ENCODE measurements at places on chromosomes 5 and 9. TPM values are rescaled to one million over a fixed set of nuclear protein-coding genes. Genes with fewer than 3 reads are reported as not detected.

GRCh38 chr5:173781432-173781815, 106.7 kb upstream of the CPEB4 start:
- no peak for DNase-seq

GRCh38 chr9:115099901-115100300, 18.1 kb downstream of the TNC start:
- peak; percentile 26 for DNase-seq

- DNase-seq: no peak
These were observed 160.8 kb downstream of the MCTP1 start for GRCh38 chr5:95124101-95124500.

GRCh38 chr9:35859990-35860339, 10.2 kb downstream of the OR13J1 start:
- peak; percentile 32 for DNase-seq

DNA sequence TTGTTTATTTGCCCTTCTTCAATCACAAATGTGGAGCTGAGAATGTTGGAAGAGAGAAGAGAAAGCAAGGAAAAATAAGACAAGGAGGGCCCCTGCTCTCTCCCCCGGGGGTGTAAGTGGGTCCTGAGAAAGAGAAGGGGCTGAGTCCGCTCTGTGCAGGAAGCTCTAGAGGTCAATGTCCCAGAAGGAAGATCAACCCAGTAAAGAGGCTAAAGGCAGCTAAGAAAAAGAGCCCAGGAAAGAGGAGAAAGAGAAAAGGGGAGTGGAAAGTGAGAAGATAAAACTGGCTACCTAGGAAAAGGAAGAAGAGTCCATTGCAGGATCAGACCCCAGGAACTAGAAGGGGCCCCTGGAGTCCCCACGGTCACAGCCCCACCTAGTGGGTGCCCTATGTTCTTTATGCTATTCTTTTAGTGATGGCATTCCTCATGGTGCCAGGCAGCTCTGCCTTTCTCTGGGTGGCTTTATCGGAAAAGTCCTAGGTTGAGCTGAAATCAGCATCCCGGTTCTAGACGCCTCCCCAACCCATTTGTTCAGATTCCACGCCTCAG, 583.4 kb downstream of the ACTL7B start:
- DNase-seq: peak; percentile 77

DNA sequence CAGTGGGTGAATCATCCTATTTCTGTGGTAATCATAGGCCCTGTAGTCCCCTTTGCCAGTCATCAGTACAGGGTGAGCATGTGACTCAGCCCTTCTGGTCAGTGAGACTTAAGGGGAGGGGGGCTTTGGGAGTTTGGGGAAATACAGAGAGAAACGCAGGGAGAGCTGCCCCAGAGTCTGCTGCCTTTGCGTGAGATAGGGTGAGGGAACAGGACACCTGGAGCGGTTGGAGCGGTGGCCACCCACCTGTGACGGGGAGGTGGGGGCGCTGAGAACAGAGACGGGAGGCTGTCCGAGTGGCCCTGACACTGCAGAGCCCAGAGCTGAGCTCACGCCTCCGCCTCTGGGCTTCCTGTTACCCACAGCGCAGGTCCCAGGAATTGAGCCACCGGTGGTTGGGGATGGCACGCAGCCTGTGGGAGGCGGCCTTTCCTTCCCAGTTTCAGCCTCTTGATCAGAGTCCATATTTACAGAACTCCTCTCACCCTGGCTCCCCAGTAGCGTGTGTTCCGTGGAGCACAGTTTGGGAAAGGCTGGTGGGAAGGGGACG, 92.0 kb upstream of the ERCC6L2 start:
- DNase-seq: no peak

DNA sequence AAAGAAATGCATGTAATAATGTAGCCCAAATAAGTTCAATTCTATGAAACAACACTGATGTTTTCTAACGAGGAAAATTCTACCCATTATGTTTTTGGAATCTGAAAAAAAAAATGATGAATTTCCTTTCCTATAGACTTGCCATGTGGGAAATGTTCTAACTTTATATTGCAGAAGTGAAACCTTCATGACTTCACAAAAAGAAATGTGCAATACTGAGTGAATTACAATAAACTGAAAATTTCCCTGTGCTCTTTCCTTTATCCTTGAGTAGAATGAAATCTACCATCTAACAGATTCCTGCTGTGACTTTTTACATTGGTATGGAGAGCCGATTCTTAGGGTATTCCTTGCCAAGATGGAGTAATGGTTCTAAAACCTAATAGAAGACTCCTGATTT, 1622.5 kb downstream of the MAT2B start:
- no peak for DNase-seq

DNA sequence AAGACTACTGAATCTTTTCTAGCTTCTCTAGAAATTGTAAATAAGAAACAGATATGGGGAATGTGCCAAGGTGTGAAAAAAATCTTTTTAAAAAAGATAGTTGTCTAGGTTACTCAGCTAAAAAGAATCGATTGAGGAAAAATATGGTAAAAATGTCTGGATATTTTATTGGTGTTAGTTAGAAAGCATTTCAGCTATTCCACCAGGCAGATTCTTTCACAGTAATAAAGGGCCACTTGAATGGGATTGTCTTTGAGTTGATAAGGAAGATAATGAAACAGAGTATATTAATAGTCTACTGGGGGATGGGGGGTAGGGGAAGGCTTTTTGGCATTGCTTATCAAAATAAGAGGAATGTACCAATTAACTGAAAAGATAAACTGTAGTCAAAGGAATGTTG, 51.9 kb downstream of the SLIT3 start:
- no peak for DNase-seq

GRCh38 chr9:125271081-125271480, 9.5 kb downstream of the GAPVD1 start:
- no peak for DNase-seq

DNA sequence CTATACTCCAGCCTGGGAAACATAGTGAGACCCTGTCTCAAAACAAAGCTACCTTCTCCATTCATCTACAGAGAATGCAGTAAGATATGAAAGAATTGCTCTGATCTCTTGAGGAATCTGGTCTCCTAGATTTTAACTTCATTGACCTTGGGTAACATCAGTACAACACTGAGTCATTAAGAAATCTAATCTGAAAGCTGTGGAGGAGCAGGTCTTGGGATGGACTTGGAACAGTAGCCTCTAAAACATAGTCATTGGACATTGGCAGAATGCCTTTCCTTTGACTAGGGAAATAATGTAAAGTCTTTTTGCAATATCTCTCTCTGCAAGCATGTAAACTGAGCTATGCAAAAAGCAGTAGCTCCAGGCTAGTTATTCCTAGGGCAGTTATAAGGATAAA, 58.1 kb downstream of the KCNN2 start:
- no peak for DNase-seq

DNA sequence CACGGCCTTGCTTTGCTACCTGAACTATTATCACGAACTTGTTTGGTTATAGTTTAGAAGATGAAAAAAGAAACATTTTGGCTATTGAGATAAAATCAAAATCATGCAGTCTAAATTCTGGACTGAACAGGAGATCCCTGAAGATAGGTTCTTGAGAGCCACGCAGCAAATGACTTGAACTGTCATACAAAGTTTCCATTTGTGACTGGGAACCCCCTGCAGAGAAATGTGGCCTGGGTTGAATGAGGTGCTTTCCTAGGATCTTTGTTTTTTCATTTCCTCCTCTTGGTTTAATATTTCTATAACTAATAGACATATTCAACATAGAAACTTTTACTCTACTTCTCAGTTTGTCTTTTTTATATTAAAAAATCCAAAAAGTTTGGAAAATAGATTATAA, 184.7 kb upstream of the TRPM3 start:
- no peak for DNase-seq

DNA sequence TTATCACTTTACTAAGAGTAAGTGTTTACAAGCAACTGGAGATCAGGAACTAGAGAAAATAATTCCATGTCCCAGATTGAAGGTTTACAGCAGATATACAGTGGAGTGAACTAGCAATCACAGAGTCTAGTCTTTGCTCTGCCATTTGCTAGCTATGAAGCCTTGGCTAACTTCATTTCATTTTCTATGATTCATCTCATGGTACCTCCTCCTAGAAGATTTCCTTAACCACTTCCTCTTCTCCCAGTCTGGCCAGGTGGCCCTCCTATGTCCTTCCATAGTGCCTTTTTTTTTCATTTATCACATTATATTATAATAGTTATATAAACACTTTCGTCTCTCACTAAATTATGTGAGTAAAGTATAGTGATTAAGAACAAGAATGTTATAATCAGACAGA, 52.1 kb downstream of the GRIA1 start:
- DNase-seq: no peak

DNA sequence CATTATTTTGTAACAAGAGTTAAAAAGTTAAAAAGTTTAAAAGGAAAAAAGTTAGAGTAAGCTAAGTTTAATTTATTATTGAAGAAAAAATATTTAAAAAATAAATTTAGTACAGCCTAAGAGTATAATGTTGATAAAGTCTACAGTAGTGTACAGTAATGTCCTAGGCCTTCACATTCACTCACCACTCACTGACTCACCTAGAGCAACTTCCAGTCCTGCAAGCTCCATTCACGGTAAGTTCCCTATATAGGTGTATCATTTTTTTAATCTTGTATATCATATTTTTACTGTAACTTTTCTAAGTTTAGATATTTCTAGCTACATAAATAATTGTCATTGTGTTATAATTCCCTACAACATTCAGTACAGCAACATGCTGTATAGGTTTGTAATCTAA, 69.4 kb upstream of the PANK3 start:
- DNase-seq: no peak

- DNase-seq: peak; percentile 26
These were observed 73.2 kb downstream of the APTX start for GRCh38 chr9:32928145-32928763.

GRCh38 chr9:118438810-118439209, 734.6 kb downstream of the TLR4 start:
- DNase-seq: no peak

DNA sequence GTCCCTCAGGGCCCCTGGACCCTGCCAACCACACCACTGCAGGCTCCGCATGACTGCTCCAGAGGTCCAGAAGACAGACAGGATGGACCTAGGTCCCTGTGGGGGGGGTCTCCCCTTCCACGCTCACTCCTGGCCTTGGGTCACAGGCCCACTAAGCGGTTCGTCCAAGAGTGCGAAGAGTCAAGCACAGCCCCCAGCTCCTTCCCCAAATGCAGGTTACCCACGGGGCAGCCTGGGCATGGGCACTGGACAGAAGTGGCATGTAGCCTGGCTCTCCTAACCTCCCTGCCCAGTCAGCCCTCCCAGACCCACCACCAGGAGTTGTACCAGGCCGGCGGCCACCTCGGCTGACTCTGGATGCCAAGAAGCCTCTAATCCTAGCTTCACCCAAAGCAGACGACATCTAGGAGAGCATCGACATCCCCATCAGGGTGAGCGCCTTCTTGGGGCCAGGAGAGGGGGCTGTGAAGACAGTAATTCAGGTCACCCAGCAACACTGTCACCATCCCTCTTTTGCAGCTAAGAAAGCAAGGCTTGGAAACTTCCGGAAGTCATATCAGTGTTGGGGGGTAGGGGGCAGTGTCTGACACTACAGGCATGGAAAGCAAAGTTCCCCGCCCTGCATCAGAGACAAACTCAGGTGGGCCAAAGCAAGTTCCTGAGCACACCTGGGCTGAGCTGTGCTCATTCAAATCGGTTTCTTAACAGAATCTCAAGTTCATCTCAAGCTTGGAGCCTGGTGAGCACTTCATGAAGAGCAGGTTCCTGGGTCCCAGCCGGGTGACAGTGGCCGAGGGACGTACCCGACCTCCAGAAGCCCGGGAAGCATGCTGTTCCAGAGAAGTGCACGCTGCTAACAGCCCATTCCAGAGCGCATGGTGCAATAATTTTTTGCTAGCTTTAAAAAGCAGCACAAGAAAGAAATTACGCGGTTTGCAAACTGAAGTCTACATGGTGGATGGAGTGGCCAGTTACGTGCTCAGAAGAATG, 68.7 kb downstream of the SEMA4D start:
- no peak for DNase-seq

- DNase-seq: no peak
These were observed 103.9 kb downstream of the ST8SIA4 start for GRCh38 chr5:100799166-100799565.

- DNase-seq: no peak
These were observed 2.9 kb downstream of the IQGAP2 start for GRCh38 chr5:76406014-76406413.

DNA sequence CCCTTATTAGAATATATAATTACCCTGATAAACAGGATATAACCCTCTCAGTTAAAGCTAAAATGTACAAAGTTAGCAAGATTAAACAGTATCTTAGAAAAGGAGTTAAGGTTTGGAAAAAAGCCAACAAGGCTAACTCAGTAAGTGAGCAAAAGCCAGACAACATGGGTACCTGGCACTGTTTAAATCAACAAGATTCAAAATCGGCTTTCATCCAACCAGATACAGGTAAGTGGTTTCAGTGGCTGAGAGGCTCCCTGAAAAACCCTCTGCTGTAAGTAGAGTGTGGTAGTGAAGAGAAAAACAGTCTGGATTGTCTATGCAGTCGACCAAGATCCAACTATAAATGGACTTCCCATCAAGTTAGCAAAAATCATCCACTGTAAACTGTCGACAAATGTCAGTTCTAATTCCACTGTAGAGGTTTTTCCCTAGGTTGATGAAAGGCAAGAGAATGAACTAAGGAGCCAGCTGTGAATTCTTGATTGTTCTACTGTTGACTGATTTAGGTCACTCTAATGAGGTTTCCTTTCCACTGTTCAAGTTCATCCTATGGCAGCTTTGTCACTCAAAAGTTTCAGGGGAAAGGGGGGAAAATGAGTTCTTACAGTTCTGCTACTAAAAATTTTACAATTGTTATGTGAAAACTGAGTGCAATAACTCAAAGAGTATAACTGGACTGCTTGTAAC, 27.3 kb downstream of the ETF1 start:
- no peak for DNase-seq

GRCh38 chr5:37838152-37838932, 1.5 kb downstream of the GDNF start:
- DNase-seq: no peak

- DNase-seq: no peak
These were observed 8.8 kb downstream of the LCN12 start for GRCh38 chr9:136960938-136961275.

DNA sequence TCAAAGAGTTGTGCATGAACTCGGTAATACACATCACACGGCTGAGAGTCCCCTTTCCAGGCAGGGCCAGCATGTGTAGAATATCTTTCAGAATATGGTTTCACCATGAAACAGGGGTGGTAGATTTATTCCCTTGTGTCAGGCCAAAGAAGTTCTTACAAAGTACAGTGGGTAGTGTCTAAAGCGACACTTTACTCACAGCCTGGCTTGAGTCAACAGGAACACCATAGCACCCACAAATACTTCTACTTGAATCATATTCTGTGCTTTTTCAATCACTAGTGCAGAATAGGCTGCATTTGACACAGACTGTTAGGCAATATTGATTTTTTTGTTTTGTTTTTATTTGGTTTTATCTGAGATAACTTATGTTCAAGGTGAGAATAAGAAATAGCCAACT, 12.6 kb downstream of the LSM11 start:
- no peak for DNase-seq

The FOXD4L4 gene
- not detected for total RNA-seq

The MRPL22 gene
- total RNA-seq: 1.3 TPM

The FOXE1 gene
- total RNA-seq: not detected

The BRINP1 gene
- not detected for total RNA-seq

The GFI1B gene
- total RNA-seq: not detected

The SLC36A3 gene
- total RNA-seq: not detected

The PCDHGA11 gene
- total RNA-seq: 0.45 TPM

The KIF4B gene
- not detected for total RNA-seq

The GGTA1 gene
- 7.1 TPM for total RNA-seq

The BTNL3 gene
- total RNA-seq: not detected

The OR1L4 gene
- total RNA-seq: not detected
